ENCODE measurements at places on chromosomes 2 and 18.

- no peak for DNase-seq
These were observed 194.8 kb downstream of the AGPS start for GRCh38 chr2:177587371-177587770.

GRCh38 chr2:171807119-171807518, 86.9 kb downstream of the SLC25A12 start:
- no peak for DNase-seq

DNA sequence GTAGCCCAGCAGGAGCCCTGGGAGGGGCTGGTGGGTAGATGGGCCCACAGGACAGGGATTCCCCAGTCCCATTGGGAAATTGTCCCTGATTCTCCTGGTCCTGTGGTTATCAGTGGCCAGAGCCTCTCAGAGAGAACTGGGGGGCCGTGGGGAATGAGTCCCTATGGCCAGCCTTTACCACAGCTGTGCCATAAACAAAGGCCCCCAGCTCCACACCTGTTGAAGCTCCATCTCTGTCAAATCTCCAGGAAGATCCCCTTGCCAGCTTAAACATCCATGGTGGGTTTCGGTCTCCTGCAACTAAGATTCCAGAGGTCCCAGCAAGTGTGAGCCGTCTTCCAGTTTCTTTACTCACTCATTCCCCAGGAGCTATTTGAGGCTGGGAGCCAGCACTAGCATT, 897.1 kb downstream of the LRRTM4 start:
- DNase-seq = no peak

DNA sequence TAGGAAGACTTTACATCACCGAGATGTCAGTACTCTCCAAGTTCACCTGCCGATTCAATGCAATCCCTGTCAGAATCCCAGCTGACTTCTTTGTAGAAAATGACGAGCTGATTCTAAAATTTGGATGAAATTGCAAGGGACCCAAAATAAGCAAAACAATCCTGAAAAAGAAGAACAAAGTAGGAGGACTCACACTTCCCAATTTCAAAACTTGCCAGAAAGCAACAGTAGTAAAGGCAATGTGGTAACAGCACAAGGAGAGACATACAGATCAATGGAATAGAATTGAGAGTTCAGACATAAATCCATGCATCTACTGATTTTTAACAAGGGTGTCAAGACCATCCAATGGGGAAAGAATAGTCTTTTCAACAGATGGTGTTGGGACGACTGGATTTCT, 52.2 kb downstream of the SMAD7 start:
- DNase-seq = no peak

All from stimulated activated CD8-positive, alpha-beta memory T cell treated with anti-CD3 and anti-CD28 coated beads, Interleukin-7, amount 100 ng/mL, for 1 hour (primary cell).